ENCODE measurements at places on chromosomes 11 and 22.

DNA sequence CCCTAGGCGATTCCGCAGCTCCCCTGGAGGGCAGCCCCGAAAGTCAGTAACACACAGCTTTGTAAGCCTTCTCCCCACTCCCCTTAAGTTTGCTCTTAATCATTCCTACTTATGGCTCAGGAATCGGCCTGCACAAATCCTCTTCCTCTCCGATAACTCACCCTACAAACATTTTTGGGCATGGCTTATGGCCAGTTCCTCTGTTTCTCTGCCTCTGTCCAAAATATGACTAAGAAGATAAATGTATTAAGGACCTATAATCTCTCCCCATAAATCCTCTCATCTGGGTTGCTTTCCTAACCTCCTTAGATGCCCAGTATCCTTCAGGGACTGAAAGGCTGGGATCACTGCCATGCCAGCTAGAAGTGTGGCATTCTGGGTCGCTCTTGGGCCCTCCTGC is 41.0 kb downstream of the PAMR1 start:
- DNase-seq: no peak

DNA sequence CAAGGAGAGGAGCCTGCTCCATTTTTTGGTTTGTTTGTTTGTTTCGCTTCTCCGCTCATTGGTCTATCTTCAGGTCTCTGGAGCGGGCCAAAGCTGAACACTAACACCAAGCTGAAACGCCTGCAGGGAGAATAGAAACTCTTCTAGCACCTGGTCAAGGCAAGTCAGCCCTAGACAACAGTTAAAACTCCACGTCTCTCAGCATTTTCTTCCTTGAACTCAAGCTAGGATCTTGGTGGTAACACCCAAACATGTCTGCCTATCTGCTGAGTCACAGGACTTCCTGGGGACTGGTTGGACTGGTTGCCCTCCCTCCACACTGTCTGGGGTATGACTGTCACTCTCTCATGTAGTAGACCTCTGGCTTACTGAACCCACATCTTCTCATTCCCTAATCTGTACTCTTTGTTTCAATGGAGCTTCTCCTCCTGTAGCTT is 23.9 kb upstream of the RBFOX2 start:
- DNase-seq: no peak

DNA sequence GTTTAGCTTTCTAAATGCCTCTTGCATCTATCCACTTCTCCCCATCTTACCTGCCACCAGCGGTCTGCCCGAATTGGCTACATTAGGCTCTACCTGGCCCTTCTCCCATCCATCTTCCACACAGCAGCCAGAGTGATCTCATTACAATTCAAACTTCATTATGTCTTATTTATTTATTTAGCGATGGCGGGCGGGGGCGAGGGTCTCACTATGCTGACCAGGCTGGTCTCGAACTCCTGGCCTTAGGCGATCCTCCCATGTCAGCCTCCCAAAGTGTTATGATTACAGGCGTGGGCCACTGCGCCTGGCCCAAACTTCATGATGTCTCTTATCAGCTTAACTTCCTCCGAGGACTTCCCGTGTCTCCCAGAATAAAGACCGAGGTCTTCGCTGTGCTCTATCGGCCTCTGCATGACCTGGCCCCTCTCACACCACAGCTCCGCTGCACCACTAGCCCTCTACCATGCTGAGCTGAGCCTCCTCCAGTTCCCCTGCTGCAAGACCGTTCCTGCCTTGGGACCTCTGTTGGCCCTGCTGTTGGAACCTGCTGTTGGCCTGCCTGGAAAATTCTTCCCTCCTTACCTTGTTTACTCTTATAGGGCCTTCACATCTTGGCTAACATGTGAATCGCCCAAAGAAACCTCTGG is 870 bp upstream of the CTTN start:
- no peak for DNase-seq

GRCh38 chr22:30296833-30297232 is 7.5 kb upstream of the CASTOR1 start:
- DNase-seq: no peak
